Stimulated activated naive CD4-positive, alpha-beta T cell treated with Interleukin-2 at 50 U/mL for 16 hours (primary cell): ENCODE measurements at places on chromosomes 5 and 9.
A peak's percentile ranks its signal among the peaks of the same experiment; 100 is the strongest.

DNA sequence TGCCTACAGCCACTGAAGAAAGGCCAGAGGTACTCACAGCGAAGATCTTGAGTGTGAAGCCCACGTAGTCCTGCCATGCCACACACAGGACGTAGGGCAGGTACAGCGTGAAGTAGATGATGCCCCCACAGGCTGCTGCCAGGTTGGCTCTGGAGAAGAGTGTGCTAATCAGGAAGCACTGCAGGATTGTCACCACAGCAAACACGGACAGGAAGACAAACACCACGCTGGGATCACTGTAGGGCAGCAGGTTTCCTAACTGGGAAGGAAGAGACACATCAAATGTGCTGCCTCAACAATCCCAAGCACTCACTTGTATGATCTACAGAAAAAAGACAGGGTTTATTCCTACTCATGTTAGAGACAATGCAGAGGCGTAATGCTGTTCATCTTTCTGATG is 63.0 kb downstream of the NIPSNAP3B start:
- no peak for DNase-seq

GRCh38 chr5:132321109-132321721 is 27.0 kb downstream of the SLC22A4 start:
- DNase-seq, result no peak

DNA sequence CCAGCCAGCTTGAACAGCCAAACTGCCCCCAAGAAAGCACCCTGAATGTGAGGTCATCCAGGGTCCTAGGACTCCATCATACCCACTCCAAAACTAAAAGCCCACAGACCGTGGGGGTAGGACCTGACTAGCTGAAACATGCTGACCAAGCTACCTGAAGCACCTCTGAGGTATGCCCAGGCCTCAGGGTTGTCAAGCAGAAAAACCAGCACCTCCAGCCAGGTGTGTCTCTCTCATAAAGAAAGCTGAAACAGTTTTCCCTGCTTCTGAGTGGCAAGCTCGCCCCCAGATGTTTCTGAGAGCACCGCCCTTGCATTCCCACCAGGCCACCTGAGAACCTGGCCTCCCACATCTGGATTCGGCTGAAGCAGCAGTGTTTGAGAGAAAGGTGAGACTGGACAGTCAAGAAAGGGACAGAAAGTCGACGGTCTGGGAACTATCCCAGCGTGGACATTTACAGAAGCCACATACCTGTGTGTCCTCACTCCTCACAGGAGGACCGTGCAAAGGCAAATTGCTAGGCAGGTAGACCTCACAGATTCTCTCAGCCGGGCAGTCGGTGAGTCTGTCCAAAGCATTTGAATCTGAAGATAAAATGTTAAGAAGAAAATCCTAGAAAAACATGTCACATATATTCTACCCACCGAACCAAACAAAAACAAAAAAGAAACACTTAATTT is 155.6 kb upstream of the RASEF start:
- no peak for DNase-seq

GRCh38 chr9:137306850-137307254 is 4.8 kb upstream of the NRARP start:
- no peak for DNase-seq

DNA sequence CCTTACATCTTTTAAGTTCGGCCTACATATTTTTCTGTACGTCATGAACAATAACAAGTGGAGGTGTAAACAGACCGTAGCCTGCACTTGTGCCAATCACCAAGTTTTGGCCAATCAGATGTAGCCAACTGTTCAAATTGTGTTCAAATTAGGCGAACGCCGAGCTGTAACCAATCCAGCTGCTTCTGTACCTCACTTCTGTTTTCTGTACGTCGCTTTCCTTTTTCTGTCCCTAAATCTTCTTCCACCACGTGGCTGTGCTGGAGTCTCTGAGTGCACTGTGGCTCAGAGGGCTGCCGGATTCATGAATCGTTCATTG is 26.4 kb downstream of the TRIM14 start:
- DNase-seq, result no peak

DNA sequence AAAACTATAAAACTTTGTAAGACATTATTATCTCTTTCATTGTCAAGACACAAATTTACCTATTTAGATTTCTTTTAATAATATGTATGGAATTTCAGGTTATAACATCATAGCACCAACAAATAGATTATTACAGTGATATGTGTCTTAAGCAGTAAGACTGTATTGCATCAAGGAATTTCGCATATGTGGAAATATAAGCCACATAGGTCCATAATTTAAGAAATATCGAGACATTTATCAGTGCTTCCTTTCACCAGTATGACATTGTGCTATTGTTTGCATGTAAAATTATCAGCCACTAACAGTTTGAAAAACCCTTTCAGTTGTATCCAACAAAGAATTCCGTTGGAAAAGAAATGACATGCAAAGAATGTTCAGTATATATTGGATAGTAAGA is 186.7 kb upstream of the RASA1 start:
- no peak for DNase-seq

DNA sequence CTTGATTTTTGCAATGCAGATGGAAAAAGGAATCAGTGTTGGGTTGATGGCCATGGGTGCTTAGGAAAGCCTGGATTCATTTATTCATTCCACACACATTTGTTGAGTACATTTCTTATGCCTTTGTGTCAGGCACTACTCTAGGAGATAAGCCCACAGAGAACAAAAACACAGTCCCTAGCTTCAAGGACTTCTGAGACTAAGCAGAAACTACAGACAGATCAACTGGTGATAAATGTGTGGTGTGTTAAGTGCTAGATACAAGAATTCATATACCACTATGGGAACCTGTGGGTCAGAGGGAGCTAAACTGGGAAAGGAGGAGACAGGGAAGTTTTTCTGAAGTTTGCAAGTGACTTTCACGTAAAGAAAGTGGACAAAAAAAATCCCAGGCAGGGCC is 119.9 kb downstream of the CEMIP2 start:
- DNase-seq, result no peak

DNA sequence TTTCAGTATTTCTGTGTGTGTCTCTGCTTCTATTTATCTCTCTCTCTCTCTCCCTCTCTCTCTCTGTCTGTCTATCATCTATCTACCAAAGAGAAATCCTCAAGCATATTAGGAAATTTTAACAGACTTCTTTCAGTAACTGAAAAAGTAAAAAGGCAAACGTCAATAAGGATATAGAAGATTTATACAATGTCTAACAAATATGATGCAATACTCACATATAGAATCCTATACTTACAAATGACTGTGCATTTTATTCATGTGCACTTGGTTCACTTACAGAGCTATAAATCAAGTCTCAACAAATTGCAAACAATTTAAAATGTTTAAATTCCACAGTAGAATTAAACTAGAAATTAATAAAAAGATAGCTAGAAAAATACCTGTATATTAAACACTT is 289.0 kb downstream of the PSAT1 start:
- no peak for DNase-seq

- DNase-seq, result no peak
Observed at GRCh38 chr9:129415942-129416651, 204.8 kb downstream of the C9orf50 start.

GRCh38 chr9:17609312-17610005 is 30.6 kb downstream of the SH3GL2 start:
- DNase-seq, result no peak

DNA sequence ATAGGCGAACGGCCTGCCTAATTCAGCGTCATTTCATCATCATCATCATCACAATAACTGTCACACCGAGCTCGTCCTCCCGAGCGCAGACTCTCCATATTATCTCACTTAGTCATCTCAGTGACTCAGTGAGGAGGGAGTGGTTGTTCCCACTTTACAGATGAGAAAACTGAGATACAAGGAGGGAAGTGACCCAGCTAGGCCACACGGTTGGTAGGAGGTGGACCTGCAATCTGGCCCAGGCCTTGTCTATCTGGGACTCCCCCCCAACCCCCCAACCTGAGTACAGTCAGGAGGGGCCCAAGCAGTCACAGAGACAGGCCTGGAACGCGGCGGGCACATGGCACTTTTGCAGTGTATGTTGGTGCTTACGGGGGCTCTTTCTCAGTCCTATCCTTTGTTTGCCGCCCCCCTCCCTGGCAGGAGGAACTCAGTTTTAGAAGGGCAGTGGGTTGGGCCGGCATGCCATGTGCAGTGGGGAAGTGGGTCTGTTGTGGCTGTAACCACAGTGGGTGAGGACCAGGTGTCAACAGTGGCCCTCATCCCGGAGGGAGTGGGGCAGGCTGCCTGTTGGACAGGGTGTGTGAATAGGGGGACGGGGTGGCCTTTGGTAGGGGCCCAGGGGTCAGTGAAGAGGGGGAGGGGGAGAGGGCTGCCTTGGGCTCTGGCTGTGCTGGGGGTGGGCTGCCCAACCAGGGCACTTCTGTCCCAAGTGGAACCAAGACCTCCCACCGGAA is 1.7 kb upstream of the RXRA start:
- no peak for DNase-seq

- DNase-seq, result no peak
Observed at GRCh38 chr5:92927291-92927778, 653.7 kb downstream of the NR2F1-AS1 start.

GRCh38 chr5:90886381-90886780 is 327.8 kb downstream of the ADGRV1 start:
- no peak for DNase-seq

GRCh38 chr9:88942411-88942810 is 48.9 kb upstream of the S1PR3 start:
- no peak for DNase-seq

GRCh38 chr9:120538339-120538738 is 41.6 kb downstream of the CDK5RAP2 start:
- no peak for DNase-seq

- DNase-seq, result no peak
Observed at GRCh38 chr9:112252194-112252593, 77.1 kb upstream of the SUSD1 start.

DNA sequence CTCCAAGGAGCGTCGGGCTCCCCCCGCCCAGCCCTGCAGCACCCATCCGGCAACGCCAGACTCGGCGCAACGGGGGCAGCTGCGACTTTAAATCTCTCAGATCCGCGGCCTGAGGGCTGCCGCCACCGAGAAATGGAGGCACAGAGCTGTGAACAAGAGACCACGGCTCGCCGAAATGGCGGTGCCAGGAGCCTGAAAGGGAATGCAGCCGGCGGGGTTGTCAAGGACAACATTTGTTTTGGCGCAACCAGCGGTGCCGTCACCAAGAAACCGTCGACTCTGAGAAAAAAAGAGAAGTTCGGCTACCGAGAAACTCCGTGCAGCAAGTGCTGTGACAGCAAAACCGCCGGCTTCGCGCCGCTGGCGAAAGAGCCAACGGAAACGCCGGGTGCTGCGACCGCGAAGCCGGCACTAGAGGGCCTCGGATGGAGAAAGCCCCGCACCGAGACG is 2.1 kb upstream of the ANXA2R start:
- peak; percentile 72 for DNase-seq

DNA sequence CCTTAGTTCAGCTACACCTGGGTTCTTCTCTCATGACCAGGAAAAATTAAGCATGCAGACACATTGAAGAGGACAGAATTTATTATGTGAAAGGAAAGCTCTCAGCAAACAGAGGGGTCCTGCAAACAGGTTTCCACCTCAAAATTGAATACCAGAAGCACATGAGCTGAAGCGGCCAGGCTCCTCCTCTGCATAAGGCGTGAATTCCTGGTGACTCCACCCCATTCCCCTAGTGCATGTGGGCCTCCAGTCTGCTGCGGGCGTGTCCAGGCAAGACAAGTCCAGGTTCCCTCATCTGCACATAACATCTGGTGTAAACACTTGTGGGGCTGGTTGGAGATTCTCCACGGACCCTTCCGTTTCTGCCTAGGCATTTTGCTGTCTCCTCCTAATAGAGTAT is 1156.4 kb downstream of the FOXD4L5 start:
- no peak for DNase-seq

- DNase-seq, result no peak
Observed at GRCh38 chr5:57891443-57891842, 408.8 kb upstream of the ACTBL2 start.

DNA sequence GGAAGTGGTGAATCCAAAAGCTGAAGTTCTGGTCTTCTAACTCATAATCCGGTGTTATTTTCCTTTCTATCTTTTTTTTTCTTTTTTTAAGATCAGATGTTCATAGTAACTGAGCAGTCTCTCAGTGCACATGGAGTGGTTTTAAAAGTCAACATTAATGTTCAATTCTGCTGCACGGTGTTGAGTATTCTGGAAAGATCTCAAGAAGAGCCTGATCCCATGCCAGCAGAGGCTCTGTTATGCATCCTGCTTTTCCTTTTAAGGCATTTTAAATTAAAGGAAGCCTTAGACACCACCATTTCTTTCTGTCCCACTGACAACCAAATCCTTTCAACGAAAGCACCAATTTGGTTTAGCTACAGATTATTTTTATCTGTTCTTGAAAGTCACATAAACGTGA is 33.4 kb downstream of the SEMA5A start:
- DNase-seq, result no peak

DNA sequence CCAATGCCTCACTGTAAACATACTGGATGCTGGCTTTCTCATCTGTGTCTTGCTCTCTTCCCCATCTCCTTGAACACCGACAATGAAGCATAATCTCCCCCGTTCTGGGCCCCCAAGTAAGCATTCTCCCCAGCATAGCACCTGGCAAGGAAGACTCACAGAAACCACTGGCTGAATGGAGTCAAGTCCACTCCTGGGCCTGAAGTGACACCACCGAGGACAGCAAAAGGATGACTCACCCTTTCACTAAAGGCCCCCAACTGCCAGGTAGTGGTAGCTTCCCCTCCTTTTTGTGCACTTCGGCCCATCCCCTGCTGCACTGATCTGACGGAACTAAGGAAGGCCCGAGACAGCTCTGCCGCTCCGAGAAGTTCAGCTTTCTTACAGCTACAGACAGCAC is 9.4 kb downstream of the VDAC1 start:
- DNase-seq, result no peak

GRCh38 chr5:66454186-66455078 is 141.8 kb upstream of the MAST4 start:
- no peak for DNase-seq

DNA sequence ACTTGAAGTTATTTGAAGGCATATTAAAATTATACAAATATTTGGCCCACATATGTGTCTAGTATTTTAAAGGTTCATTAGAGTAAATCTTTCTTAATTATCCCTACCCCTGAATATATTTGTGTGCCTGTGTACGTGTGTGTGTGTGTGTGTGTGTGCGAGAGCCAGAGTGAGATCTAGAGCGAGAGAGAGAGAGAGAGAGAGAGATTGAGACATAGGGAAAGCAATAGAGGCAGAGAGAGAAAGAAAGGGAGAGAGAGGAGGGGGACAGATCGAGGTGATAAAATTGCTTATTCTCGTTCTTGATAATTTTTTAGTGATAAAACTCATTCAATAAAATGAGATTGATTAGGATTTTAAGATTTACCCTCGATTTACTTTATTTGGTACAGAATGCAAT is 47.4 kb downstream of the ADAMTS19 start:
- no peak for DNase-seq

- no peak for DNase-seq
Observed at GRCh38 chr9:88809355-88810161, 181.7 kb upstream of the S1PR3 start.

DNA sequence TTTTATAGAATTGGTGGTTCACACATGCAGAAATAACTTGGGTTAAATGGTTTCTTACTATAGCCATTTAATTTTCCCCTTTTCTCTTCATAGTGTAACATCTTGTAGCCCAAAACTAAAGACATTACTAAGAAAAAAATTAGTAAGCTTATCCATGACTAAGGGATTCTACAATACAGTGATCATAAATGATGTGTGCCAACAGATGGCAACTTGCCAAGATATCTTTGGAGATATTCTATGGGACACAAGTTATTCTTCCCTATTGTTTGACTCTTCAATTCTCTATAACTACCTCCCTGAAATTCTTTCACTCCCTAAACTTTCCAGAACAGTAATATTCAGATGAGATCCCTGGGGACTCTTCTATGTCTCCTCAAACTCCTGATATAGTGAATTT is 580.6 kb downstream of the PTPRD start:
- DNase-seq, result no peak

- no peak for DNase-seq
Observed at GRCh38 chr5:10307206-10308148, at the start of gene CMBL. CMBL (minus strand) TSS chr5:10307902; CDS start chr5:10290762, 17,140 bp downstream.
